ENCODE measurements at places on chromosomes 7 and 10.

- no peak for DNase-seq
Measured at GRCh38 chr7:30974605-30975255, 11.0 kb downstream of the GHRHR start.

DNA sequence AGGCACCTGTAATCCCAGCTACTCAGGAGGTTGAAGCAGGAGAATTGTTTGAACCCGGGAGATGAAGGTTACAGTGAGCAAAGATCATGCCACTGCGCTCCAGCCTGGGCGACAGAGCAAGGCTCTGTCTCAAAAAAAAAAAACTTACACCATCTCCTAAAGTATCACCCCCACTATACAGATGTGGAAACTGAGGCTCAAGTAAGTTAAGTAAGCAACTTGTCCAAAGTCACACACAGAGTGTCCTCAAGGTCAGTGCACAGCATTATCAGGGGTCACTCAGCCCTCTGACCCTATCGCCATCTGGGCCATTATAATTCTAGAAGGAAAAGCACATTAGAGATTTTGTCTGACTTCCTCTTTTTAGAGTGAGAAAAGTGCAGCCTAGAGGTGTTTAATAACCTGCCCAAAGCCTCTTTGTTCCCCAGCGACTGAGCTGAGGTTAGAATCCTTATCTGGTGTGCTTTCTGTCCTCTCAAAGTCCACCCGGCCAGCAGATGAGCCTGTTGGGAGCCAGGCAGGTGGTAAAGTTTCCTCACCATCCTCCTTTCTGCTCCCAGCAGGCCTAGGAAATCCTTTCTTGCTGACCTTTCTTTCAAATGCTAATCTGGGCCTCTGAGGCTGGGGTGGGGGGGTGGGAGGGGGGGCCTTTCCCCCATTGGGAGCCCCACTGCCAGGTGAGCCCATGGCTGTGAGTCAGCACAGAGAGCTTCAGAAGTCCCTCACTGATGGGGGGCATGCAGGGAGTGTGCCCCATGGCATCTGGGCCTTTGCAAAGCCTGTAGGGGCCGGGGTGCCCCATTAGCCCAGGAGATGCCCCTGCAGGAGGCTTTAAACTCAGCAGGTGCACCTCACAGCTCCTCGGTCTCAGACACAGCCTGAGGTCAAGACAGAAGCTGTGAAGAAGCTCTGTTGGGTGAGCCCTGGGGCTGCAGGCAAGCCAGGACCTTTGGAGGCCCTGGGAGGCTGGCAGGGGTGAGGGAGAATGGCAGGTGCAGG lies 12.0 kb upstream of the KCNMA1 start:
- DNase-seq, result no peak

DNA sequence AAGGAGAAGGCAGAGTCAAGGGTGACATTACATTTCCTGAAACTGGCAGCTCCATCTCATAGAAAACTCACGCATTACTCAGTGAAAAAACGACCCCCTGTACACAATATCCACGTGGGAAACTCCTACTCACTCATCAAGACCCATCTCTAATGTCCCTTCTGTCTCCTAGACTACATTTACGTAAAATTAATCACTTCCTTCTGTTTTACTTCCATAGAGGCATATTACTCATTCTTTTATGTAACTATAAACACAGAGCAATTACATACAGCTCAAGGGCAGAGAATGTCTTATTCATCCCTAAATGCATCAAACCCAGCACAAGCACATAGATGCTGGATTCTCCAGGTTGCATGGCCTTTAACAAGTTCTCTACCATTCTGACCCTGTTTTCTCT lies 281.8 kb downstream of the KCNMA1 start:
- peak; percentile 98 for DNase-seq

DNA sequence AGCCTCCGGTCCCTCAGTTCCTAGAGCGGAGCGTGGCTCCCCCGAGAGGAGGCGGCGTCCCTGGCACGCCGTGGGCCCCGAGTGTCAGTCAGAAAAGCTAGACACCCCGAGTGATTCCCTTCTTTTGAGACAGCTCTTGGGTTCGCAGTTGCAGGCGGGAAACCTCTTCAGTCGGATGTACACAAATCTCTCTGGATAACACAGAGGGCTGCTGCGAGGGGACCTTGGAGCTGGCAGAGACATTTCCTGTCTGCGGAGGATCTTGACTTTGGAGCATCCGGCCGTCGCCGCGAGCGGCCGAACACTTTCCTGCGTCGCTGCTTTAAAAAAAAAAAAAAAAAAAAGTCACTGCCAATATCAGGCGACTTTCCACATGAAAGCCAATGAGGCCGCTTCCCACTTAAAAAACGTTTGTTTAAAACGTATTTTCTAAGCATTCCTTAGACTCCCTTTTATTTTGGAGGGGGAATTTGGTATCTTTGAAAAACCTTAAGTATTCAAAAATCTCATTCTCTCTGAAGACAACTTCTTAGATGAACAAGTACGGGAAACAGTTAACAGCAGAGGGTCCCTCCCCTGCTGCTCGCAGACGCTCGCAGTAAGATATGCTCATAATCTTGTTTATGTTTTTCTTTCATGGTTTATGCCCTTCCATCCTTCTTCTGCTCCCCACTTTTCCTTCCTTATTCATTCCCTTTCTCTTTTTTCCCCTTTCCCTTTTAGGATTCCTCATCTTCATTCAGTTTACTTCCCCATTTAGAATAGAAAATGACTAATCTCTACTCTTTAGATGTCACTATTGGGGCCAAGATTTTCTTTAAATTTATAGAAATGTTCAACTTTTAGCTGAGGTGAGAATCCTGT lies 10.0 kb downstream of the HHEX start:
- DNase-seq, result peak; percentile 18

GRCh38 chr7:35908331-35909216 lies 107.7 kb downstream of the SEPTIN7 start:
- DNase-seq, result no peak

DNA sequence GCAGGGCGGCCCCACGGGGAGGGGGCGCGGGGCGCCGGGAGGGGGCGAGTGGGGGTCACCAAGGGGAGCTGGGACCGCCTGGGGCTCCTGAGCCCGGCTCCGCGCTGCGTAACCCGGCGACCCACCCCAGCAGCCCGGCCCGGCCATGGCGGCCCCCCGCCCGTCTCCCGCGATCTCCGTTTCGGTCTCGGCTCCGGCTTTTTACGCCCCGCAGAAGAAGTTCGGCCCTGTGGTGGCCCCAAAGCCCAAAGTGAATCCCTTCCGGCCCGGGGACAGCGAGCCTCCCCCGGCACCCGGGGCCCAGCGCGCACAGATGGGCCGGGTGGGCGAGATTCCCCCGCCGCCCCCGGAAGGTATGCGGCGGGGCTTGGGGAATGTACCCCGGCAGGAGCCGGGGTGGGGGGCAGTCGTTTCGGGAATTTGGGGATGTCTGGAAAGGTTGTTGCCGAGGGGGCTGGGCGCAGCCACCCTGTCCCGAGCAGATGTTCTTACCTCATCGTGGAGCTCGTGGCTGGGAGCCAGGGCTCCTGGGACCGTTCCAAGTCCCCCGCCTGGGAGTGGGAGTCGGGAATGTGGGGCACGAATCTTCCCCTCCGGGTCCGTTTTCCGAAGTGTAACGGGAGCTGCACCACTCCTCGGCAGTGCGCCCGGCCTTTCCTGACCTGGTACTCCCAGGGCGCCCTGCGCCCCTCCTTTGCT lies 431 bp downstream of the ZYX start:
- DNase-seq, result peak; percentile 50

DNA sequence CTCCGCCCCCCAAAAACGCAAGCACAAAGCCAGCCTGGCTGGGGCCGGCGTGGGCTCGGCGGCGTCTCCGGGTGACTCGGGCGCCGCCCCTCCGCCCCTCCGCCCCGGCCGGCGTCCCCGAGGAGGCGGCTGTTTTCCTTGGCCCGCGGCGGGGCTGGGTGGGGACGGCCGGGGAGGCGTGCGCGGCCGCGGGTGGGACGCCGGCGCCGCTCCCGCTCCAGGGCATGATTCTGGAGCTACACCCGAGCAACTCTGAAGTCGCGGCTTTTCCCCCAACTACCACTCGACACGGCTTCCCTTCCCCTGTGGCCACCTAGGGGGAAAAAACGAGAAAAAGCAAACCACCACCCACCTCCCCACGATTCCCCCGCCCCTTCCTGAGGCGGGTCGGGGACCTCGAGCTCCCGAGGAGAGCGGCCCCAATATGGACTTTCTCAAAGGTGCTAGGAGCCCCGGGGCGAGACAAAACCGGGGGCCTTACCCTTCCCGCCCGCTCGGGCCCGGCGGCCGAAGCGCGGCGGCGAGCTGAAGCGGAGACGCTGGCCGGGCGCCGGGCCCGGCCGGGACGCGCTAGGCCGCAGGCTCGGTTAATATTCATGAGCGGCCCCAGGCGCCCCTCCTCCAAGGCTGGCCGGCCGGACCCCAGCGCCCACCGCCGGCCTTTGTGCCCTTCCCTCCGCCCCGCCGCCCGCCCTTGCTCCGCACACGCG lies 856 bp downstream of the ARHGAP21 start:
- peak; percentile 40 for DNase-seq

DNA sequence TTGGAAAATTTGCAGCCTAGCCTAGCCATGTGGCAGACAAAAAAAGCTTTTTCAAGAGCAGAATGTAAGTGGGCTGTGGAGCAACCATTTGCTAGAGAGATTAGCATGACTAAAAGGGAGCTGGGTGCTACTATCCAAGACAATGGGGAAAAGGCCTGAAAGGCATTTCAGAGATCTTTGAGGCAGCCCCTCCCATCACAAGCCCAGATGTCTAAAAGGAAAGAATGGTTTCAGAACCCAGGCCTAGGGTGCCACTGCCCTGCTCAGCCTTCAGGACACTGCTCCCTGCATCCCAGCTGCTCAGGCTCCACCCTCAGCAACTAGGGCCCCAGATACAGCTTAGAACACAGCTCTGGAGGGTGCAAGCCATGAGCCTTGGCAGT lies 24.7 kb downstream of the PNLIPRP3 start:
- no peak for DNase-seq

GRCh38 chr7:116940689-116941370 lies 12.5 kb upstream of the ST7 start:
- DNase-seq, result no peak

DNA sequence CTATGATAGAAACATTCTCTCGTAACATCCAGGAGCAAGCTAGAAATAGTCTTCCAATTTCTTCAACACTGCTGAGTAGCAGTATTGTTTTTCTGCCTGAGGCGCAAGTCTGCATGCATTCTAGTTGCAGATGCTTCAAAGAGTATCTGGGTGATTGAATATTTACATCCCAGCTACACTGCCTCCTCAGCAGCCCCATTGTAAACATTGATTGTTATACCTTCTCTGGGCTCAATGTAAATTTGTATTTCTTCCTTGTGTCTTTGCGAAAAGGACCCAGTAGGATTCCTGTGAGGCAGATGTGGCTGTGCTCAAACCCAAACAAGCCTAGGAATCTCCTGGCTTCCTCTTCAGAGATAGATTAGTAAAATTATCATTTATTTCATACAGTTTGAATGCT lies 320.7 kb downstream of the CDC14C start:
- DNase-seq, result no peak

DNA sequence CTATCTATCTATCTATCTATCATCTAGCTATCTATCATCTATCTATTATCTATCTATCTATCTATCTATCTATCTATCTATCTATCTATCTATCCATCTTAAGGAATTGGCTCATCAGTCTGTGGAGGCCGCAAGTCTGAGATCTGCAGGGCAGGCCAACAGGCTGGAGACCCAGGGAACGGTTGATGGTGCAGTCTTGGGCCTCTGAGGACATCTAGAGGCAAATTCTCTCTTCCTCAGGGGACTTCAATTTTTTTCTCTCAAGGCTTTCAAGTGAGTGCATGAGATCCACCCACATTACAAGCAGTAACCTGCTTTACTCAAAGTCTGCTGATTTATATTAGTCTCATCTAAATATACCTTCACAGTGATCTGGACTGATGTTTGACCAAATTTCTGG lies 197.0 kb downstream of the GLRX3 start:
- no peak for DNase-seq

DNA sequence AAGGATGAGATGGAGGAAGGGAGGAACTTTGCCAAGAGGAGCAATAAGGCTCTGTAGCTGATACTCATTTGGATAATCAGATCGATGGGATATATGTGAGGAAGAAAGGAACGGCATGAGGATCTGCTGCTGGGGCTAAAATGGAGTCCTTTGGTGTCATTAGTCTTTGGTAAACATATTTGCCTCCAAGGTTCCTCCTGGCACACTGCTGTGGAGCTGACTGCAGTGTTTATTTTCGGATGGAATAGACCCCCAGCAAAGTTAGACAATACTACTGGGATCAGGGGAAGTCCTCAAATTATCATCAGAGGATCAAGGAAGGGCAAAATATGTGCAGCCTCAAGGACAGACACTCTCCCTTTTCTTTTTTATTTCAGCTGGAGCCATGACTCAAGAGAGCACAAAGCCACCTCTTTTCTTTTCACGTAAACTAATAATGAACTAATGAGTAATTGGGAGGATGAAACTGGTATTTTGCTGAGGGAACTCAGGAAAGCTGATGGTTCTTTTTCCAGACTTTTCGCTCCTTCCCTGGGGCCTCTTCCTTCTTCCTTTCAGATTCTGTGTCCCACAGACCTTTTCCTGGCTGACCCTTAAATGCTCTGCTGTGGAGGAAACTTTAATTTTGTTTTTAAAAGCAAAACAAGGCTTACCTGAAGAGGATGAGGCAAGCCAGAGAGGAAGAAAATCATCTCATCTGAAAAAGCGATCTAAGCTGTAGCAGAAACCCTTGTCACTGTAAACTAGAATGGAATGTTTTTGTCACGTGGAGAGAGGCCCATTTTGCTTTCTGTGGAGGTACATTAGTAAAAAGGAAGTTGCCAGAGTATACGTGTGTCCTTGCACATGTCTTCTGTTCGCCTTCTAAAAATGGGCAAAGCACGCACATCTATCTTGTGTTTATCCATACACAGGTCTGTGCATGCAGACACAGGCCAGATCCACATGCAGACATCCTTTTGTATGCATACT lies 33.3 kb downstream of the LRMDA start:
- DNase-seq, result no peak

DNA sequence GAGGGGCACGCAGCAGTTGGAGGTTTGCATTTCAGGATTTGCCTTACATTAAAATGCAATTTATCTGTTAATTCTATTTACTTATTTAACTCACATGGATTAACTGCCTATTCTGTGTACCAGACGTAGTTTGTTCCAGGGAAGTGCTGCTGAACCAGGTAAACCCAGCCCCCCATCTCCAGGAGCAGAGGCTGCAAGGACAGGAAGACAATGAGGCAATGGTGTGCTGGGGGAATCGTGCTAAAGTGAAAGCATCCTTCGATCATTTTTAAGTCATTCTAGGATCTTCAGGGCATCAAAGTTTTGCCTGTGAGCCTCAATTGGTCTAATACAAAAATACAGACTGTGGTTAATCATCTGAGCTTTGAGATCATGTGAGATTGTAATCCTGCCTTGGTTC lies 166.4 kb downstream of the DNAJB6 start:
- DNase-seq, result no peak

- no peak for DNase-seq
Measured at GRCh38 chr7:121195874-121196273, 132.9 kb upstream of the WNT16 start.

GRCh38 chr10:96043893-96044715 lies 721 bp downstream of the CCNJ start:
- DNase-seq, result peak; percentile 31
